Activated CD4-positive, alpha-beta memory T cell treated with anti-CD3 and anti-CD28 coated beads for 36 hours (primary cell): ENCODE measurements at places on chromosomes 12 and 14.
A peak's percentile ranks its signal among the peaks of the same experiment; 100 is the strongest.

DNA sequence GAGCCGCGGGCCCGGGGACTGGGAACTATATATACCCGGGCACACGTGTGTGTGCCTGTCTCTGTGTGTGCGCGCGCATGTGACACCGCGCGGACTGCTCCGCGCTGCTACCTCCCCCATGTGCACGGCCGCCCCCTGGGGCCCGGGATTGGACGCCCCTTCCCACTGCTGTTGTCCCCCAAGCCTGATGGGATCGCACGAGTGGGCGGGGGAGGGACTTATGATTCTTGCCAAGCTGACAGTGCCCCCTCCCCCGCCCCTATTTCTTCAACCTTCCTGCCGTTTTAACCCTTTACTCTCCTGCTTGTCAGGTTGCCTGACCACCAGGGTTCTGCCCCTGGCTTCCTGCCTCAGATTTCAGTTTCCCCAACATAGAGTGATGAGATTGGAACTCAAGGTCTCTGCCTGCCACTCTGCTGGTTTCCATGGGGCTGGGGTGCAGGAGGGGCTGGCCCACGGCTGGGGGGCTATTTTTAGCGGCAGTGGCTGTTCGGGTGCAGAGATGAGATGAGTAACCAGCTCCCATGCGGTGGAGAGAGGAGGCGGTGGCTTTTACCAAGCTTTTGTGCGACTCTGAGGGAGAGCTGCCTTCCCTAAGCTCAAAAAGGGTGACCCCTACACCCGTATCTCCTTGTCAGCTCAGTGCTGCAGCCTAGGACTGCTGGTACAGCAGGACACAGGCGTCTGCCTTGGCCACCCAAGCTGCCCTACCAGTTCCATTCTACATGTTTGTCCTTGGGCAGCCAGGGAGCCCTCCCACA is at the start of gene DDN:
DDN (minus strand) TSS at position 5 of the 761 bp plus-strand sequence. CDS start 88 bp downstream, outside the sequence.
- peak; percentile 63 for DNase-seq

DNA sequence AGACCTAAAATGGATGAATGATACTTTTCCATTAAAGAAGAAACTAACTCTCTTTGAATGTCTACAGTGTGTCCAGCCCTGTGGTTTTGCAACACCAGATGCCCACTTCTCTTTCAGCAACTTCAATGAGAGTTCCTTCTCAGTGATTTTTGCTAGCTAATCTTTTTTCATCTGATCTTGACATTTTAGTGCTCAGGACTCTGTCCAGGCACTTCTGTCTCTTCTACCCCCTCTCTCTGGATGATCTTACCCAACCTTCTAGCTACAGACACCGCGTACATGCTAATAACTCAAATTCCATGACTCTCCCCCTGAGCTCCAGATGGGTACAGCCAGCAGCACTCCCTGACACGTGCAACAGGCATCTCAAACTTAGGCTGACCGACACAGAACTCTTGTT is 161.1 kb upstream of the FOXN3 start:
- no peak for DNase-seq

DNA sequence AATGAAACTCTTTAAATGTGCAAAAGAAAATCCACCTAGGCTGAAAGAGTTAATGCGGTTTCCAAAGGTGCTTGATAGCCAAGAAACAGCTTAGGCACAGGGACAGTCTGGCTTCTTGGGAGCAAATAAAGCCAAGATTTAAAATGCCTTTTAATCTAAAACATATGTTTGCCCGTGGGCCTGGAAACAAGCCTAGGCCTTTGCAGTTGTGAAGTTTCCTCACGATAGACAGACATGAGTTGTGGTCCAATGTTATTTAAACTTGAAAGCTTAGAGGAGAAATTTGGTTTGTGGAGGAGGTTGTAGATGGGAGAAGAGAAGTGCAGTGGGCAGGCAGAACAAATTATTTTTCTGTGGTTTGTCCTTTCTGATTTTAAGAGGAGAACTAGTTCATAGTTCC is 29.8 kb downstream of the PROX2 start:
- no peak for DNase-seq

- no peak for DNase-seq
Measured at GRCh38 chr14:58476320-58476719, 48.8 kb downstream of the KIAA0586 start.

- no peak for DNase-seq
Measured at GRCh38 chr14:39576736-39577135, 144.5 kb upstream of the FBXO33 start.

GRCh38 chr14:59150990-59151389 is 37.5 kb upstream of the DAAM1 start:
- DNase-seq: no peak
